ENCODE measurements at places on chromosomes 4 and X. TPM values are rescaled to one million over a fixed set of nuclear protein-coding genes. Genes with fewer than 3 reads are reported as not detected.

The PNMA3 gene
- total RNA-seq, result 0.86 TPM

The VCX2 gene
- 3.2 TPM for total RNA-seq

The SPANXN4 gene
- not detected for total RNA-seq

The TEX13D gene
- not detected for total RNA-seq

DNA sequence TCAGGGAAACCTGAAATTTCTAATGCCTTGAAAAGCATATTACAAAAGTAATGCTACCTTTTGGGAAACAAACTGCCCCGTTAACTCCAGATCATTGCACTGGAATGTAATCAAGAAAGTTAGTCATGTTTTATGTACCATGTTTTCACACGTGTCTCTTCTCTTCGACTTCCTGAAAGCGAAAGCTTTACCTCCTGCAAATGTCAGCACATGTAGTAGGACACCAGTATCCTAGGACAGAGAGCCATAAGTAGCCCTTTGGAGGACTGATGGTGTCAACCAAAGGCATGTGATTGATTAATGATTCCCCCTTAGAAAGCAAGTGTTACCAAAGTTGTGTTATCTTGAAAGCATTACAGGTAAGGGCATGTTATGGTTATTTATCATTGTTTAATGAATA is 8.8 kb upstream of the MND1 start:
- DNase-seq, result no peak

- no peak for DNase-seq
Observed at GRCh38 chrX:30278365-30278764, 30.8 kb downstream of the NR0B1 start.

DNA sequence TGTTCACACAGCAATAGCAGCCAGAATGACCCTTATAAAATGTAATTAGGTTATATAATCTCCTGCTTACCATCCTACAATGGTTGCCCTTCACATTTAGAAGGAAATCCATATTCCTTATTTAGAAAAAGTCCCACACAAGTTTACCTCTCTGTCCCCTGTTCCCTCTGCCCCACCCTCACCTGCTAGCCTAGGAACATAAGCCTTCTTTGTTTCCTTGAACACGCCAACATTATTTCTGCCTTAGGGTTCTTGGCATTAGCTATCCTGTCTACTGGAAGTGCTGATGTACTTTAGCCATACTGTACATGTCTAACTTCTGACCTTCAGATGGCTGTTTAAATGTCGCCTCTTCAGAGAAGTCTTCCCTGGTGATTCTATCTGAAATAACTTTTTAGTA is 28.4 kb upstream of the USP53 start:
- no peak for DNase-seq

GRCh38 chr4:2824329-2824835 is 19.3 kb upstream of the ADD1 start:
- DNase-seq, result no peak

DNA sequence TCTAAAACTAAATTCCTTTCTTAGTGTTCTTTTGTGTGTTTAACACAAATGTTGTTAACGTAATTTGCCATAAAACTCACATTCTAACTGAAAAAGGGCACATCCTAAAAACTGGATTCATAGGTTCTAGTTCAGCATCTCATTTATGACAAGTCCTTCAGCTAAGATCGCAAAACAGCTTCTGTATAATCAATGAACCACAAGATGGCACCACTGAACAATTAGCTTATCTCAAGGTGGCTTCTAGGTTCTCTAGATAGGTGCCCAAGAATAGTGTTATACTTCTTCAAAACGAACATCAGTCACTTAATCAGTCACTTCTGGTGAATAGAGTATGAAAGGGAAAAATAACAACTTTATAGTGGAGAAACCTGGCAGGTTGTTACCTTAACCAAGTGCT is 54.3 kb downstream of the NRK start:
- DNase-seq, result peak; percentile 16

- DNase-seq, result no peak
Observed at GRCh38 chr4:86741846-86742245, 107.3 kb downstream of the SLC10A6 start.
